ENCODE measurements at places on chromosomes 7 and 10. TPM values are rescaled to one million over a fixed set of nuclear protein-coding genes. Genes with fewer than 3 reads are reported as not detected.

TRIL gene
- total RNA-seq = 6.5 TPM

OR2A42 gene
- total RNA-seq = not detected

CCL24 gene
- total RNA-seq = not detected

TMEM225B gene
- total RNA-seq = 4.2 TPM

FGL2 gene
- 1.4 TPM for total RNA-seq

All from pericardium fibroblast (primary cell).